CD4-positive, alpha-beta T cell treated with Interleukin-17A for 1 hour (primary cell): ENCODE measurements at places on chromosomes 1 and 21.

DNA sequence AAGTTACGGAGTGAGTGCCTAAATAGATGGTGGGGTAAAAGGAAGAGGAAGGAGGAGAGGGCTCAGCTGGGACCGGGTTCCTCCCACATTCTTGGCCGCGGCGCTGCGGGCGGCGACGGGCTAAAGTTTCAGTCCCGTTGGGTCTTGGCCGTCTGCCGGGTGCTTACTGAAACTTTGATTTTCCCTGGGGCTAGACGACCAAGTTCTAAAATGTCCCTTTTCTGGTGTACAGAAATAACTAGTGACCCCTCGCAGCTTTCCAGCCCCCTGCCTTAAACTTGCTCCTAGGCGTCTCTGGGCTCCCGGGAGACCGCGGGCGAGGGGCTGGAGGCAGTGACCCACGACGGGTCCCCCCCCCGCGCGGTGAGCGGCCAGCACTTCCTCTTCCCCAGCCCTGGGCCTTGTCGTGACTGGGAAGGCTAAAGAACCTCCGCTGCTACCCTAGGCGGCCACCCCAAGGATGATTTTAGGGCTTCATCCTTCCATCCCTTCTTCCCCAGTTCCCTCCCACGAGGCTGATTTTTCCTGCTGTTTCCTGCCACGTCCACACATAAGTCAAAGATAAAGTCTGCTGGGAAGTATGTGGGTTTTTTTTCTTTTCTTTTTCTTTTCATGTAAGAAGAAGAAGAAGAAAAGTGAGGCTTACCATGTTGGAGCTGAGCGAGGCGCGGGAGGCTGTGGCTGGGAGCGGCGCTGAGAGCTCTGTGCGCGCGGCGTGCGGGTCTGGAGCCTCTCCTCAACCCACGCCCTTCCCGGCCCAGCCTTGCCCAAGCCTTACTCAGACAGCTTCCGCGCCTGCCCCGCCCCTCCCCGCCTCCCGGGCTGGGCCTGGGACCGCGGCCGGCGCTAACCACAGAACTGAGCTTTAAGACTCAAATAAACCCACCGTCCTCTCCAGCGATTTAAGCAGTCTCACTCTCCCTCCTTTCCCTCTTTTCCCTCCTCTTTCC lies at the start of gene S100A11:
S100A11 (minus strand) TSS at position 738 of the 950 bp plus-strand sequence; CDS start at position 649, 89 bp downstream.
- peak; percentile 75 for DNase-seq

DNA sequence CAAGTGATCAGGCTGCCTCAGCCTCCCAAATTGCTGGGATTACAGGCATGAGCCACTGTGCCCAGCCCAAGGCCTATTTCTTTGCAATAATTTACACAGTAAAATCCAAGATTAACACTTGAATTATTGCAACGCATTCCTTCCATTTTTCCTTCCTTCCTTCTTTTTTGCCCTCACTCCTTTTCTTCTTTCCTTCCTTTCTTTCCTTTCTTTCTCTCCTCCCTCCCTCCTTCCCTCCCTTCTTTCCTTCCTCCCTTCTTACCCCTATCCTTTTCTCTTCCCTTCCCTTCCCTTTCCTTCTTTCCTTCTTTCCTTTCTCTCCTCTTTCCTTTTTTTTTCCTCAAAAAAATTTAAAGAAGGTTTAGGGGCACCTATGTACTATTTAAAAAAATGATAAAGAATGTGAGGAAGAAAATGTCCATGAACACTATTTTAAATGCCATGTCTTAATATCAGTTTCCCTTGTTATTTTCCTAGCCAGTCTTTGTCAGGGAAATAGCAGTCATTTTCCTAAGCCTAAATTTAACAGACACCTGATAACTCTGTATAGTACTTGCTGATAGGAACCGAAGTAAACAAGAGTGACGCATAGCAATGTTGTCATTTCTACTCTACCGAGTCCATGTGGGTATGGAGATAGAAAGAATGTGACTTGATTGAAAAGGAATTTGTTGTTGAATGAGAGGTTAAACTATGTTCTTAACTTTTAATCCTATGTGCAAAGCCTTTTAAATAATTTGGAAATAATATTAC lies 79.8 kb upstream of the HMCN1 start:
- DNase-seq = no peak

GRCh38 chr1:39964552-39964951 lies 9.6 kb downstream of the MFSD2A start:
- DNase-seq = no peak

- no peak for DNase-seq
Observed at GRCh38 chr1:247434005-247434404, 18.0 kb downstream of the NLRP3 start.

GRCh38 chr1:27547220-27548116 lies 56.5 kb downstream of the AHDC1 start:
- no peak for DNase-seq

GRCh38 chr1:26754086-26754874 lies 33.5 kb upstream of the PIGV start:
- no peak for DNase-seq

GRCh38 chr1:161978011-161978790 lies 45.5 kb downstream of the OLFML2B start:
- DNase-seq = no peak

DNA sequence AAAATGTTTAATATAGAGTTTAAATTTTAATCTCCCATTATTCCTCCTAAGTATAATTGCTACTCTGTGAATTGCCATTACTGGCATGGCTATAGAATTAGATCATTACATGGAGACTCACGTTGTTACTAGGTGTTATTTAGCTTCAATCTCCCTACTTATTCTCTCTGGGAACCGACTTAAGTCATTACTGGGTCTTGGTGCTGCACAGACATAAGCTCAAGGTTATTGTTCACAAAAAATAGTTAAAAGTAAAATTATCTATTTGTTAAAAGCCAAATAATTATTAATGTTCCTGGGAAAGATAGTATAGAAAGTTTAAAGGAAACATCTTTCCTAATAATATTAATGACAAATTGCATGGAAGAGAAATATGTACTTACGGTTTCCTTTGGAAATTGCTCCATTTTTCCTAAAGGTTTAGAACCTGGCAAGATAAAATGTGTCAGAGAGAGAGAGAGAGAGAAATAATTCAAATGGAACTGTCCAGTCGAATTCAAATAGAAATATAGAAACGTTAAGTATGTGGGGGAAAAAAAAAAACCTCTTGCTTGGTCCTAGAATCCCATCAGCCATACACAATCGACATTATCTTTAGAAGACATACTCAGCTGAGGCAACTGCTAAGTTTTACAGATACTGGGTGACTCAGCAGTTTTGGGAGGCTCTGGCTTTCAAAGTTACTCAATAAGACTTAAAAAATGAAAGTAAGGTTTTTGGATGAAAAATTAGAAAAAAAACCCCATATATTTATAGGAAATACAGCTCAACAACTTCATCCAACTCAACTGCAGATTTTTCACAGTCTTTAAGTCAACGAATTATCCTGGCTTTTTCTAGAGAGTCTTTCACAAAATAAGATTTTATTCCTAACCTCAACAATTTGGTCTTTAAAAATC lies at the start of gene SPTA1:
SPTA1 (minus strand) TSS at position 605 of the 899 bp plus-strand sequence; CDS start at position 407, 198 bp downstream.
- DNase-seq = no peak

- no peak for DNase-seq
Observed at GRCh38 chr1:186225096-186225495, 150.0 kb downstream of the TPR start.

DNA sequence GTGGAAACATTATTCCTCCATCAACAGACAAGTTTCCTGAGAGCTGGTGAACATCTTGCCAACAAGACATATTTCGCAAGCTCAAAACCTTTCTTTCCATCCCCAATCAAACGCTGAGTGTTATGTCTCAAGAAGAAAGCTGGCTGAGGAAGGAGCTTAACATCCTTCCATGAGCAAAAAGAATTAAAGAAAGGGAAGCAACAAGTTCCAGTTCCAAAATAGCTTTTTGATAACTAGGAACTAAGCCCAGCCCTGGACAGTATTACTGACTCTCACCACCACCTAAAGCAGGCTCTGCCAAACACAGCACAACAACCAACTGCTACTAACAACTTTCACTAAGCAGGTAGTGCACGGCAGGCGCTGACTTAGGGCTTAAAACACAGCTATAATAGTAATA lies 50.2 kb downstream of the CAPZB start:
- no peak for DNase-seq

DNA sequence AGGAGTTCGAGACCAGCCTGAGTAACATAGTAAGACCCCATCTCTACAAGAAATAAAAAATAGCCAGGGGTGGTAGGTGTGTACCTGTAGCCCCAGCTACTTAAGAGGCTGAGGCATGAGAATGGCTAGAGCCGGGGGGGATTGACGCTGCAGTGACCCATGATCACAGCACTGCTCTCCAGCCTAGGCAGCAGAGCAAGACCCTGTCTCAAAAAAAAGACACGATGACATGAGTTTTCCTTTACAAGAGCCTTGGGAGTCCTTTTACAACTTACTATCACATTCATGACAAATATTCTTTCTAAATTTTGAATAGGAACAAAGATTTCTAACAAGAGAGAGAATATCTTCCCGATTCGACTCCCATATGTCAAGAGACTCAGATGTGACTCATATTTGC lies 3.3 kb upstream of the BRWD1 start:
- DNase-seq = no peak

DNA sequence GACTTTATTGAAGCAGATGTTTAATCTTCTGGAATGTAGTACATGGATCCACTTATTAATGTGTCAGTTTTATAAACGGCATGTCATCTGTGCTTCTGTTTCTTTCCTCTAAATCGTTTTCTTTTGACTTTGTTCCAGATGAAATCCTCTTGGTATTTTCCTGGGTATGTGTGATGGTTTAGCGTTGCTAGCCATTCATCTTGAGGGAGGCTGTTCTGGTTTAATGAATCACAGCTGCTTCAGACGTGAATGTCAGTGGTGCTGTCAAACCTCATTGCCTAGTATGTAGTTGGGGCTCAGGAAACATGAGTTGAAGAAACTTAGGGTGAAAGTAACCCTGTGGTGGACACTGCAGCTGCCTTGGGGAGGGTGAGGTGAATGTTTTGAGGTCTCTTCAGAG lies 33.2 kb downstream of the KCNK1 start:
- DNase-seq = no peak

GRCh38 chr1:166960858-166961474 lies 14.4 kb downstream of the ILDR2 start:
- no peak for DNase-seq
